Bronchial smooth muscle cell (primary cell): ENCODE measurements at places on chromosomes 2 and 18. TPM values are rescaled to one million over a fixed set of nuclear protein-coding genes. Genes with fewer than 3 reads are reported as not detected.

The CLEC4F gene
- not detected in 2 replicates for total RNA-seq

The SLC8A1 gene
- total RNA-seq: 35.1 and 82.7 TPM in 2 replicates

The RAD51AP2 gene
- total RNA-seq: not detected in 2 replicates

The PUM2 gene
- total RNA-seq: 33.3 and 37.7 TPM in 2 replicates

The PREB gene
- total RNA-seq: 40.7 TPM in 2 replicates
